Colonic mucosa (tissue), 4 donors: ENCODE measurements at places on chromosomes 2 and 18. TPM values are rescaled to one million over a fixed set of nuclear protein-coding genes. Genes with fewer than 3 reads are reported as not detected.

COLEC12 gene
- 4.7 TPM for total RNA-seq

LIMS2 gene
- 6.6 TPM for total RNA-seq

KYNU gene
- 2.8 TPM for total RNA-seq

IL36G gene
- total RNA-seq: 0.69 TPM

GRB14 gene
- 2.0 TPM for total RNA-seq

GRCh38 chr18:22934789-22935188 lies 1.7 kb downstream of the RBBP8 start:
- H3K4me3 ChIP-seq: no peak overlapping the region
- DNase-seq: no peak
- H3K27me3 ChIP-seq: no peaks in the 10 kb centered on the region
- H3K4me1 ChIP-seq: no peaks in the 10 kb centered on the region
- no peak overlapping the region for H3K27ac ChIP-seq
- H3K36me3 ChIP-seq: no peaks in the 10 kb centered on the region
